ENCODE measurements at places on chromosomes 12 and 14.

GRCh38 chr14:53871951-53872350, 84.7 kb downstream of the BMP4 start:
- no peak for DNase-seq

GRCh38 chr12:50188241-50188781, 21.1 kb upstream of the CERS5 start:
- DNase-seq: no peak

GRCh38 chr12:1277905-1278304, 286.9 kb downstream of the ERC1 start:
- no peak for DNase-seq

GRCh38 chr14:60195179-60195810, 30.1 kb upstream of the DHRS7 start:
- DNase-seq: no peak

DNA sequence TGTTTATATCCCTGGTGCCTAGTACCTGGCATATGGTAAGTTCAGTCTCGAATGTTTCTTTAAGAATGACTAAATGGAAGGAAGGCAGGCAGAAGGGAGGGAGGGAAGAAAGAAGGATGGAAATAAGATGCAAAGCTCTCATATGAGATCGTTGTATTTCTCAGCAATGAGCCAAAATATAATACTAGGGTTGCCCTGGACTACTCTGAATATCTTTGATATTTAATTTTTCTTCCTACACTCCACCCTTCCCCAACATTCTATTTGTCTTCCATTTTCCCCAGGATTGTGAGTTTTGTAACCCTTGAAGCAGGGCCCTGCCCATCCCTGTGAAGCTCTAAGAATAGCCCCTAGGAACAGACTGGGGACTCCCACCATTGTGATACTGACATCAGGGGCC, 43.9 kb downstream of the GUCY2C start:
- no peak for DNase-seq

- peak; percentile 34 for DNase-seq
Observed at GRCh38 chr14:41663473-41663850, 56.8 kb downstream of the LRFN5 start.

DNA sequence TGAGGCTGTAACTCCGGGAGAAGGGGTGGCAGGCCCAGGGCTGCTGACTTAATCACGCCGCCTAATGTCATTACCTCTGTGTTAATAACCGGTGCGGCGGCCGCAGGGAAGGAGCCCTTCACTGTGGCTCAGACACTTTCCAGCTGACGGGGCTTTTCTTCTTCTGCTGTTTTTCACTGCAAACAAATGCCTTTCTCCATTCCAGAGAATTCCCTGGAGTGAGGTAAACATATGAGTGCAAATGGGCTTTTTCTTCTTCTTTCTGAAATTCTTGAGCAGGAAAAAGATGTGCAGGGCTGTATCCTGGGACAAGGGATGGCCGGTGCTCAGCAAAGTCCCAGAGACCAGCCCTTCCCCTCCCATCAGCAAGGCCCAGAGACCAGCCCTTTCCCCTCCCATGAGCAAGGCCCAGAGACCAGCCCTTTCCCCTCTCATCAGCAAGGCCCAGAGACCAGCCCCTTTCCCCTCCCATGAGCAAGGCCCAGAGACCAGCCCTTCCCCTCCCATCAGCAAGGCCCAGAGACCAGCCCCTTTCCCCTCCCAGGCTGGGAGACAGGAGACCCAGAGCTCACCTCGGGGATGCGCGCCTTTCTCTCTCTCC, 33.4 kb upstream of the FAM181A start:
- DNase-seq: no peak

DNA sequence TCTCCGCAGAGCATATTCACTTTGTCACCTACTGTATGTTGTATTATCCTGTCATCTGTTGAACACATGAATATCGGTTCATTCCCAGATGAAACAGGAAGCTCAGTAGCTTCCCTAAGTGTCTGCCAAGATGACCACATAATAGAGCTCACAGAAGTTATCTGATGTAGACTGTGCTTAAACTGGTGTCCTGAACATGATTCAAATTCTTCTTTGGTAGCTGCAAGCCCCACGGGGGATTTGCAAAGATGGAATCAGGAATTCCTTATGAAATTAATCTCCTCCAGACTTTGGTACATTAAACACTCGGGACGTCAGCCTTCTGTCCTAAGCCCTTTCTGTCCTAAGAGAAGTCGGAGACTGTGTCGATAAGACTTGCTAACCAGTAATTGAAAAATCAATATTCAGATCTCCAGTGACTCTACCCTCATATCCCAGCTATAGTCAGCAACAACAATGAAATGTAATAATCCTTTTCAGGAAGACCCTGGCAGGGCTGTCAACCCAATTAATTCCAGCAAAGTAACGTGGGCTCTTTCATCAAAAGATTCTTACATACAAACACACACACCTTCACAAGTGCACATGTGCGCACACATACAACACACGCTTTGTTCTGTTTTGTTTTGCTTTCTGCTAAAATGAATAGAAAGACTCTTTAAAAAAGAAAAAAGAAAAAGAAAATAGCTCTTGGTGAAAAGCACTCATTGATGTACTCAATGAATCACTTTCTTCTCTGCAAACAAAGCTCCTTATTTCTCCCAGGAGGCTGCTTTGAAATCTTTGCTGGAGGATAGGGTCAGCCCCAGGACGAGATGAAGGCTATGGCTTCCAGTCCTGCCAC, 127.2 kb downstream of the RIMBP2 start:
- DNase-seq: no peak

- DNase-seq: no peak
Observed at GRCh38 chr12:106227641-106228319, 20.0 kb downstream of the CKAP4 start.

- DNase-seq: no peak
Observed at GRCh38 chr12:3195859-3196483, 118.8 kb downstream of the TSPAN9 start.

DNA sequence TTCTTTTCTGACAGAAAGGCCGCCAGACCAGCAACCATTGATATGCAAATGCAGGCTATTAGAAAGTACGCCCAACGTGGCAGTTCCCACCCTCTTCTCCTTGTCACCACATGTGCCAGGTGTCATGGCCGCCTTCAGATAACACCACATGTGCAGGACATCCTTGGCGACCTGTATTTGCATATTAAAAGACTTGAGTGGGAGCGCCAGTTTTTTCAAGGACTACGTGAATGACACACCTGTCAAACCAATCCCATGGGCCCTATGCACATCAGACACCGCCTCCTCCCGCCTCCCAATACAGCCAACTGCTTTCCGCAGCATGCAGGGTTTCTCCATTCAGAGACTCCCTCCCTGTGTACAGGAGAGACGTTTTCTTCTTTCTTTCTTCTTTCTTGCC, 318.6 kb upstream of the FAR2 start:
- no peak for DNase-seq
